Effector CD4-positive, alpha-beta T cell (primary cell): ENCODE measurements at places on chromosomes 3 and 15.

- no peak for DNase-seq
Measured at GRCh38 chr3:15356176-15356575, 23.8 kb upstream of the SH3BP5 start.

- DNase-seq, result no peak
Measured at GRCh38 chr15:37208146-37209040, 108.0 kb upstream of the MEIS2 start.

- no peak for DNase-seq
Measured at GRCh38 chr15:25972141-25972675, 109.1 kb upstream of the ATP10A start.

- no peak for DNase-seq
Measured at GRCh38 chr15:61700803-61701202, 359.4 kb downstream of the VPS13C start.

DNA sequence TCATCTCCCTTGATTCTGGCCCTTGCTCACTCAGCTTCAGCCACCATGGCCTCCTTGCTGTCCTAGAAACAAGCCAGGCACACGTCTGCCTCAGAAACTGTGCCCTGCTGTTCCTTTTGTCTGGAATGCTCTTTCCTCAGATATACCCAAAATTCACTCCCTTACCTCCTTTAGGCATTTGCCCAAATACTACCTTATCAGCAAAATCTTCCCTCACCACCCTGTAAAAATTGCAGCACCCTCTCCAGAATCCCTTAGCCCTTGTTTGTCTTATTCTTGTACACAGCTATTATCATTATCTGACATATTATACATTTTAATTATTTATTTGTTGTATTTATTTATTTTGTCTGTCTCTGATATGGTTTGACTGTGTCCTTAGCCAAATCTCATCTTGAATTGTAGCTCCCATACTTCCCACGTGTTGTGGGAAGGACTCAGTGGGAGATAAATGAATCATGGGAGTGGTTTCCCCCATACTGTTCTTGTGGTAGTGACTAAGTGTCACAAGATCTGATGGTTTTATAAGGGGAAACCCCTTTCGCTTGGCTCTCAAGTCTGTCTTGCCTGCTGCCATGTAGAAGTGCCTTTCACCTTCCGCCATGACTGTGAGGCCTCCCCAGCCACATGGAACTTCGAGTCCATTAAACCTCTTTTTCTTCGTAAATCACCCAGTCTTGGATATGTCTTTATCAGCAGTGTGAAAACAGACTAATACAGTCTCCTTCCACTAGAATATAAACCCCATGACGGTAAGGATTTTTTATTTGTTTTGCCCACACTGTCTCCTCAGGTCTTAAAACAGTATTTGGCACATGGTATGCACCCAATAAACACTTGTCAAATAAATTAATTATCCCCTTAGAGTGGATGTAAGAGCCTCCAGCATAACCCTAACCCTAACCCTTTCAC lies 60.0 kb upstream of the STT3B start:
- no peak for DNase-seq

GRCh38 chr3:67653425-67654098 lies 850 bp downstream of the SUCLG2 start:
- DNase-seq, result no peak

DNA sequence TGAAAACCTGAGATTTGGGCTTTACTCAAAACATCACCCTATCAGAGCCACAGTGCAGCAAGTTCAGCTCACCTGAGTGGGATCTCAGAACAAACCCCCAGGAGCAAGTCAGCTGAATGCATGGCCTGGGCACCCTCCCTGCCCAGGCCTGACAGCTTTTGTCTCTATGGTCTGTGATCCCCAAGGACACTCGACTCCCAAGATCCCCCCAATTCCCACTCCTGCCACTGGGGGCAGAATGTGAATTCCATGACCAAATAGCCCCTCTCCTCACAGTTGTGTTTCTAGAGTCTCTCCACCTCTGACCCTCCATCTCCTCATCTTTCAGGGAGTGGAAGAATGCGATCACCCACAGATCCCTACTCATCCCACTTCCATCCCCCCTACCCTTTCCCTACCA lies 58.9 kb downstream of the ZNF445 start:
- DNase-seq, result no peak
